NCI-H187 treated with DMSO at 0.1 percent for 48 hours (cell line): ENCODE measurements at places on chromosomes 2 and 18.

DNA sequence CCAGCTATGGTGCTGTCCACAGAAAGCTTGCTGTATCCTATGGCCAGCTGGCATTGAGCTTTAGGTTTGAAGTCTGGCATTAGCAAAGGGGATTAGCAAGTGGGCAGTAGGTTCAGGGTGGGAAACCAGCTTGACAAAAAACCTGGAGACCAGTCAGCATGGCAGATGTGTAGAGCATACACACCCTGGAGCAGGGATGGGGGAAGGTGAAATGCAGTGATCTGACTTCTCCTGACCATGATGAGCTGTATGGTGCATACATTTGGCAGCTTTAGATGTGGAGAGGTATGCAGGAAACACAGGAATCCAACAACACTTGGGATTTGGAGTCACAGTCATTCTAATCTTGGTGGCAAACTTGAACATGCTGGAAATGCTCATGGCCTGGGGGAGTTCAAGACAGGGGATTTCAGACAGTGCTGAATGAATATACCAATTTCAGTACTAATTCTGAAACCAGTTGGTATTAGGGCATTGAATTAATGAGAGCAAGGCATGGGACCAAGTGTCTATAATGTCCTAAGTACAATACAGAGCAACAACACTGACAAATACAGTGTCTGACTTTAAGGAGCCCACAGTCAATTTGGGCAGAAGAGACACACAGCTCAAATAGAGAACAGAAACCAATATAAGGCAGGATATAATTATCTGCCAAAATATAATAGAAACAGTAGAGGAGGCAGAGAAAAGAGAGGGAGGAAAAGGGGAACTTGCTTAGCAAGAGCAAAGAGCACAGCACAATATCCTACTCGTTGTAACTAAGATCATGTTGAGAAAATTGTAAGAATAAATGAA lies 11.8 kb downstream of the ARHGAP15 start:
- no peak for DNase-seq

DNA sequence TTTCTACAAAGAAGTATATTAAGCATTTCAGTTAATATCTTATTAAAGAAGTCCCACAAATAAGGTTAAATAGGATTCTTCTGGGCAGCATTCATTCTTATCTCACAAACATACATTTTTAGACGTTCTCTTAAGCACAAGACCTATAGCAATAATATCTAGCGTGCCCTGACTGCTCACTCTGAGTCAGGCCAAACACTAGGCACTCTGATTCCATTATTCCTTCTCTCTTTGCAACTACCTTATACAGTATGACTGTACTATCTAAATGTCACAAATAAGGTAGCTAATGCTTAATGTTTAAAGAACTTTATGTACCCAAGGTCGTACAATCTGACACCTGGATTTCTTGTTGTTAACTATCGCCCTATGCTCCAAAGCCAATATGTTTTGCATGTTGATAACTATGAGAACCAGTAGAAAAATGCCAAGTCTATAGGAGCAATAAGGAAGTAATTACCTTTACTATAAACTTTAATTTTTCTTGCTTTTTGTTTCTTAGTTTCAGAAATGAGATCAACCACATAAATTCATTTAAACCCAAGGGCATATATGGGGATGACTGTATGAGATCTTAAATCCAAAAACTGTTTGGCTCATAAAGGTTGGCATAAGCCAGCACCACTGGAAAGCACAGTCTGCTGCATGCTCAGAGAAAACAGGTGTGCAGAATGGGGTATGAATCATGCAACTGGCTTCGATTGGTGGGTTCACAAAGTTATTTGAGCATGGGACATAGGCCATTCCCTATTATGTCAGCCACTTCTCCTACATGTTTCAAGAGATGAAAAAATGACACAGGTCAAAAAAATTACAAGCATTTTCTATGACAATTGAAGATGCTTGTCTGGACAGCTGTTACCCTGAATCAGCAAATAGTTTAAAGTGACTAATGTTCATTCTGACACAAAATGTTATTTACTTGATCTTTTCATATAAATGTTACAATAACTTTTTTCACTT lies 352.0 kb downstream of the IRS1 start:
- no peak for DNase-seq

GRCh38 chr2:33022395-33022985 lies 75.7 kb downstream of the LTBP1 start:
- no peak for DNase-seq

- no peak for DNase-seq
Observed at GRCh38 chr2:206958261-206958660, 18.9 kb downstream of the CPO start.

DNA sequence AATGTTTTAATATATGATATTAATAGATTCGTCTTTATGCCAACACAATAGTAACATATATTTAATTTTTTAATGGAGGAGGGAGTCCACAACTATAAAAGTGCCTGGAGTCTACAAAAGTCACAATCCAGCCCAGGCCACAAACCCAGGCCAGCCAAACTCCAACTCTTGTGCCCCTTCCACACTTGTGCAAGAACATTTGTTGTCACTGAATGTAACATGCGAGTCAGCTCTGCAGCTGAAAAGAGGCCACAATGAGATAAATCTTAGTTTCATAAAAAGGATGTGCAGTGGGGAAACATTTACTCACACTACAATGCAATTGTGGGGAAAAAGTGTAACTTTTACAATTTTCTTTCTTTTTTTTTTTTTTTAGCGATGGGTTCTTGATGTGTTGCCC lies 110.8 kb downstream of the MCFD2 start:
- DNase-seq = no peak

DNA sequence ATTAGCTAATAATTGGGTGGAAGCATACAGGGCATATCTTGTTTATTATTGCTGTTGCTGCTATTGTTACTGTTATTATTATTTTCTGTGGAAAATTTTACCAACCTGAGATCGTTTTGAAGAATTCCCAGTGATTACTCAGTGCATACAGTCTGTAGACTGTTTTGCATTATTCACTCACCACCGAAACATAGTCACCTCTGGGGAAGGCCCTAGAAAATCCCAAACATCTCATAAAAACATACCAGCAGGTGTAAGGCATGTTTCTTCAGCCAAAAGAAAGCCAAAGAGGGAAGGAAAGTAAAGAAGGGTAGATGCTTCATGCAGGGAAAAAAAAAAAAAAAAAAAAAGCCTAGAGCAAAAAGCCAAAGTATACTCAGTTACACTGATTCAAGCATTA lies 647.7 kb downstream of the BCL11A start:
- no peak for DNase-seq

- no peak for DNase-seq
Observed at GRCh38 chr18:53457068-53457467, 767.4 kb downstream of the MBD2 start.
